MG63 (cell line): ENCODE measurements at places on chromosomes 1 and 21.

- DNase-seq = no peak
These were observed 4.7 kb downstream of the GALE start for GRCh38 chr1:23795676-23796465.

GRCh38 chr1:95451054-95451453 lies 217.0 kb downstream of the RWDD3 start:
- DNase-seq = no peak

DNA sequence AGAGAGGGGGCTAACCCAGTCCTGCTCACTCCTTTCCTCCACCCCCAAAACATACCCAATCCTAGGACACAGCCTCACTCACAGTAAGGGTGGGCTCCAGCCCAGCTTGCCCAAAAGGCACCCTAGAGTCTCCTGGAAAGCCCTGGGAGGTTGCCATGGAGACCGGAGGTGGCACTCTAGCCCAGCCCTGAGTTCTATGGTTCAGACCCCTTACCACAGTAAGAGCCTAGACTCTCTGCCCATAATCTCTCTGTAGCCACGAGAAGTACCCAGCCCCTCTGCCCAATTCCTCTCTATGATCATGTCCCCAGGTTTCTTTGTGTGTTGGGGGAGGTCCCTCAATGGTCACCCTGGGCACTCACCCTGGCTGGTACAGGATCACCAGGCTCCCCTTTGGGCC lies 14.4 kb downstream of the COL16A1 start:
- no peak for DNase-seq

- DNase-seq = peak; percentile 56
These were observed 82.5 kb upstream of the ZNF648 start for GRCh38 chr1:182143825-182144645.

DNA sequence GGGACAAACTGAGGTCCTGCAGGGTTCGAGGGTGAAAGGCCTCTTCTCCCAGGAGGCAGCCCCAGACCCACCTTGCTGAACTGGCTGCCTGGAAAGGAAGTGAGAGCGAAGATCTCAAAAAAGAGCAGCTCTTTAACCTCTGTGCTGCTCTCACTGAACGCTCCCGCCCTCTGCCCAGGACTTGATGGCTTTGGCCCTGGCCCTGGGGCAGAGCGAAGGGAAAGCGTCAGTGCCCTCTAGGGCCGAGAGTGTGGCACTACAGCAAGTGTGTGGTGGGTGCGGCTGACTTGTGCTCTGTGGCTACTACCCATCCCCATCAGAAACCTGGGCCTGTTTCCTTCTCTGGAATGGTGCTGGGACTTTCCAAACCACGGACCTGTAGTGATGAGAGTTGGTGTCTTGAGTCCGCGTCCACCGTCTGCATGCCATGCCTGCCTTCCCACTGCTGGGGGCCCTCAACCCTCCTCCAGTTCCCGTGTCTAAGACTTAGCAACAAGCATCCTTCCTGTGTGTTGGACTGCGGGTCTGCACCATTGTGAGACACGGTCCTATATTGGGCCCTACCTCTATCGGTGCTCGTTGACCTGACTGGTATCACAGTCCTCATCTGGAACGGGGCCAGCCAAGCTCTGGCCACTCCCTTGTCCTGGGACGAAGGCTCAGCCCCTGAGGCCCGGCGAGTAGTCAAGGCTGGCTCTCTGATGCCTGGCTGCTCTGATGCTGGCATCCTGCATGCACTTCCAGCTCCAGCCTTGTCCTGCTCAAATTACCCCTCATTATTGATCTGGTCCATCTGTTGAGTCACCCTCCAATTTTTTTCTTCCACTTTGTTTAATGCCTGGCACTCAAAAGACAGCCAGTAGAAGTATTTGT lies 180.3 kb downstream of the DISC1 start:
- DNase-seq = peak; percentile 66

DNA sequence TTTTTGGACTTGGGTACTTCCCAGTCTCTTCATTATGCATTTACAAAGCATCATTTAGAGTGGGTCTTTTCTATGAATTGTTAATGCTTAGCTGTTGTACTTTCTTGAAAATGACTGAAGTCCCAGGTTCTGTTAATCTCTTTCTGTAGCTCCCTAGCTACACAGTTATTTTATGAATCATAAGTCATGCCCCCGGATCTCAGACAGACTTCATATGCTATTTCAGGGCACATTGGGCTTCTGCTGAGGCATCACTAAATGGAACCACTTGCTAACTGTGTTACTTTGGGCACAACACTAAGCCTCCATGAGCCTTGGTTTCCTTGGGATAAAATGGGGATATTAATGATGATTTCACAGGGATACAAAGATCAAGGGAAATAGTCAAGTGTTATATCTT lies 55.5 kb upstream of the RBM15 start:
- no peak for DNase-seq

GRCh38 chr1:115495625-115496024 lies 146.1 kb upstream of the VANGL1 start:
- DNase-seq = no peak

DNA sequence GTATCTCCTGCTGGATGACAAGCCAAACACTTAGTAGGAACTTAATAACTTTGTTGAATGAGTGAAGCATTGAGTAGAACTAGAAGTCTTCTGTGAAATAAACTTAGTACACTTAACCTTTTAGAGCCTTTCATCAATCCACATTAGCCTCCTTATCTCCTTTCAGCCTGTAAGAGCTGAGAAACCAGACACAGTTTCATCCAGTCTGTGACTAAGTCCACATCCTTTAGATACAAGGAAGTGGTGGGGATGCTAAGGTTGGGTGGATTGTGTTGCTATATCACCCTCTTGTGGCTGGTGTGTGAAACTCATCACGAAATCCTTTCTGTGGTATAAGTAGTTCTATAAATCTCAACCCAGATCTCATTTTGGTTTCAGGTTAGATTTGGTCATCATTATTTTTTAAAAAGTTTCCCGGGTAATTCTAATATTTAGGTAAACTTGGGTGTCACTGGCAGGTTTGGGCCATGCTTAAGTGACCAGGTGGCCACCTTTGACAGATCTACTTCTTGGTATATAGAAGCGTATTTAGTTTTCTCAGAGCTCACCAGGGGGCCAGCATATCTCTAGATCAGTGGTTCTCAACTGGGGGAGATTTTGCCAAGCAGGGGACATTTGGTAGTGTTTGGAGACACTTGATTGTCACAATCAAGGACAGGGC lies 27.8 kb upstream of the CD84 start:
- DNase-seq = peak; percentile 38

- no peak for DNase-seq
These were observed 1769.7 kb downstream of the MRPL39 start for GRCh38 chr21:23837564-23837963.

- no peak for DNase-seq
These were observed 70.2 kb upstream of the ERRFI1 start for GRCh38 chr1:8096105-8097011.

- DNase-seq = no peak
These were observed 38.7 kb downstream of the DHCR24 start for GRCh38 chr1:54848134-54848948.

DNA sequence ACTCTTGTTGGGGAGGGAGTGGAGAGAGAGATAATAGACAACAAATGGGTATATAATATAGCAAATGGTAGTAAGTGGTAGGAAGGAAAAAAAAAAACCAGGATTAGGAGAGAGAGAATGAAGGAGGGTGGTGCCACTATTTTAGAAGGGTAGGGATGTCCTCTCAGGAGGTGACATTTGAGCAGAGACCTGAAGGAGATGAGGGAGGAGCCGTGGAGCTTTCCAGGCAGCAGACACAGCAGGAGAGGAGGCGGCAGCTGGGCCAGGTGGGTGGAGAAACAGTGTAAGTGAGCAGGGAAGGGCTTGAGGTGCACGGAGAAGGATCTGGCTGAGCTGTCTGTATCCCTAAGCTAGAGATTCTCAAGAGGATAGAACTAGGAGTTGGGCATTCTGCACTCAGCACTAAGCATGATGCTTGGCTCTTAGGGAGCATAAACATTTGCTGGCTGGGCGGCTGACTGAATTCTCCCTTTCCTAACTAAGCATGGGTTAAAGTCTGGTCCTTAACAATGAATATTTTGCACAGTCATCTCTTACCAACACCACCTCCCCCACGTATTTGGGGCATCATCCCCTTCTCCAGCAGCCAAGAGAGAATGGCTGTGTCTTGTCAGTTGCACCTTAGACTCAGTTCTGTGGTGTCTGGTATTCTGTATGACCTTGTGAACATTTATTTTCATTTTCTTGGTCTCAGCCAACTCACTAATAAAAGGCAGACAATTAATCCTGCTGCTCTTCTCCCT lies 27.6 kb upstream of the SARS1 start:
- DNase-seq = no peak

GRCh38 chr1:45375104-45376090 lies 35.2 kb upstream of the MUTYH start:
- DNase-seq = peak; percentile 35

DNA sequence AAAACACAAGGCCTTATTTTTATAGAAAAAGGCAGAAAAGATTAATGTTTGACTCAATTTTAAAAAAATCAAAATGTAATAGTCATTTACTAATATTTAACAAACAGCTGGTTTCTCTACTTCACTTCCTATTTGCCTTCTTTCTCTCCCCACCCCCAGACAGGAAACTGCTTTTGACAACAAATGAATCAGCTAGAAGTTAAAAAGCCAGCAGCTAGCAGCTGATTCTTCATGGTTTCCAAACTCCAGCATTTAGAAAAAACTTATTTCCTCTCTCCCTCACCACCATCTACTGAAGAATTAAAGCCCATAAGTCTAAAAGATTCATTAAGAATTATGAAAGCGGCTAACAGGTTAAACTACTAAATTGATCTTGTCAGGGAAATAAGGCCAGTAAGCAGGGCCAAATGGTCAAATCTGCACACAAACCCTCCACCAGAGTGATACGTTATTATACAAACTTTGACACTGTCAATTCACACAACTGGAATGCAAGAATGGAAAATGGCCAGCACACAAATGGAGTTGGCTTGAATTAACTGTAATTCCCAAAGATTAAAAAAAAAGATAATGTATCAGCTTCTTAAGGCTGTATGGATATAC lies 4.0 kb downstream of the WDR26 start:
- DNase-seq = peak; percentile 48

DNA sequence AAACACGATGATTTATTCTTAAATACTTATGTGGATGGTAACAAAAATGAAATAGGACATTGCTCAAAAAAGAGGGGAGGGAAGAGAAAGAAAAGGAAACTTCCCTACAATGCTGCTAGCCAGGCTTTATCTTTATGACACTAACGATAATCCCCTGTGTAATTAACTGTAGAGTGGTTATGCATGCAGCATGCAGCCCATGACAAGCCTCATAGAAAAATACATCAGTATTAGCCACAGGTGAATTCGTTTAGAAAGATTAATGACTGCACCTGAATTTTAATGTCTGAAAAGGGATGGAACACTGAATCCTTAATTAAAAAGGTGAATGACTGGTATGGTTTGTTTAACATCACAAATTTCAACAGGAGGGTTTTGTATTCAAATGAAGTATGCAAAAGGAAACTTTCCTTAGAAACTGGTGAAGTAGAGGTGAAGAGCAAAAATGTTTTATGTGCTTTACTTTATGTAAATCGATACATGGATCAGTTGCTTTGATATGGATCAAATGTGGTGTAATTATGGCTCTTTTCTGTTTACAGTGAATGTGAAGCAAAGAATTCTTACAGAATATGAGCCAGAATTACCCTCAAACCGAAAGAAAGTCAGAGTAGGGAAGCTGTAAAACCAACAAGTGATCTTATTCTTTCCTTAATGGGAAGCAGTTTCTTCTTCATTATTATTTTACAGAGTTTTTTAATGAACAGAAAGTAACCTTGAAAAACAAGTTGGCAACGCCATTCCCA lies 569.6 kb upstream of the ADGRL2 start:
- DNase-seq = no peak

GRCh38 chr1:244050835-244051444 lies at the start of gene ZBTB18:
ZBTB18 (plus strand) TSS chr1:244051283; CDS start chr1:244051432, 149 bp downstream.
- peak; percentile 23 for DNase-seq

DNA sequence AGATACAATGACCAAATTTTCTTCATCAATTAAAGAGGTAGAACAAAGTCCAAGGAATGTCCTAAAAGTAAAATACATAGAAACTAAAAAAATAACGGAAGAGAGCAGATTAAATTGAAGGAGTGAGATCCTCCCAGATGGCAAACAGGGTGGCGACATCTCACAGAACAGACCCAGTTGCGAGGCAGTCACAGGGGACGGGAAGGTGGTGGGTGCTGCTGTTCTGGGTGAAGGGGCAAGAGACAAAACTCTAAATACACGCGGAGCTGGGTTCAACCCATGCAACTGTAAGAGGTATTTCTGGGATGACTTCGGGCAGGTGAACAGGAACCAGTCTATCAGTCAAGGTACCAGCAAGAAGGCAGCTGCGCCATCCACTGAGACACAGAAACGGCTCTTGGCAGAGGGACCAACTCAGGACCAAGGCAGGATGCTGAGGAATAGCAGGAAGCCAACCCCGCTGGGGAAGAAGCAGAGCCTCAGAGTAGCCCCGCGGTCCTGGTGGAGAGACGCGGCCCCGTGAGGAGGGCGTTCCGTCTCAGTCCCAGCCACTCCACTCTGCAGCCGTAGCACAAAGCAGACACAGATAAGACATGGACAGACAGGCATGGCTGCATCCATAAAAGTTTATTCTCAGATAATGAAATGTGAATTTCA lies 32.2 kb downstream of the WDR4 start:
- no peak for DNase-seq

DNA sequence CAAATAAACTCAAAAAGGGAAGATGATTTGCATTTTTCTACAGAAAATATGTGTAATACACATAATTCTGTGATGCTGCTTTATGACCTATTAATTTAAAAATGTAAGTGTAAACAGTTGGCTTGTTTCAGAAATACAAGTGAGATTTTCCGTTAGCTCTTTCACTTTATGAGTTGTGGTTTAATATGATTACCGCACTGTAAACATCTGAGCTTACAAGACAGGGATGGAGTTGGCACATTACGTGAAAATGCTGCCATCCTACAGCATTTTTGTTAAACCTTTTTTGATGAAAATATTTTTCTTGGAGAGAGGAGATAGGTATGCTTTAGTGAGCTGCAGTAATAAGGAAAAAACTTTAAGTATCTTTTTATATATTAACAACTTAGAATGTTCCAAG lies 426.8 kb upstream of the ADAMTS5 start:
- peak; percentile 50 for DNase-seq

DNA sequence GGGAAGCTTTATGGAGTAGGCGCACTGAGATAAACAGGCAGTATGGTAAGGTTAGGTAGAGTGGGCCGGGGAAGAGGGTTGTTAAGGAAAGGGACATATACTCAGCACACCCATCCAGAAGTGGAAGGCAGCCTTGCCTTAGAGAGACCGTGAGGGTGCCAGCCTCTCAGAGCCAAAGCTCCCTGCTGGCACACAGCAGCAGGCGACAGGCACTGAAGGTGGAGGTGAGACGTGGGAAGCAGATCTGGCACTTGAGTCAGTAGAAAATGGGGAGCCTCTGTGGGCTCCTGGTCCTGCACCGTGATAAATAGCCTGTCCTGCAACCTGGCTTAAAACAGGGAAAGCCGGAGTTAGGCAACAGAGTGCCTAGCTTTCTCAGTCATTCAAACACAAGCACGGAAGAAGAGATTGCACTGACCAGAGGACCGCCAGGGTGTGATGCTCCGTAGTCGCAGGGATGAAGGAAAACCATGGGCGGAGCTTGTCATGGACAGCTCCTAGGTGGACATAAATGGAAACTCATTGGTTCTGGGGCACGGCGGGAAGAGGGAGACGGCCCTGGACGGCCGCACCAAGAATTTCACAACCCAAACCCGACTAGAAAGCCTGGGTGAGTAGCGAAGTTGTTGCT lies 15.5 kb downstream of the KCNK1 start:
- no peak for DNase-seq
